ENCODE measurements at places on chromosomes 13 and 19.
A peak's percentile ranks its signal among the peaks of the same experiment; 100 is the strongest.

GRCh38 chr19:38375748-38376147 lies 1.4 kb downstream of the PSMD8 start:
- DNase-seq, result no peak

DNA sequence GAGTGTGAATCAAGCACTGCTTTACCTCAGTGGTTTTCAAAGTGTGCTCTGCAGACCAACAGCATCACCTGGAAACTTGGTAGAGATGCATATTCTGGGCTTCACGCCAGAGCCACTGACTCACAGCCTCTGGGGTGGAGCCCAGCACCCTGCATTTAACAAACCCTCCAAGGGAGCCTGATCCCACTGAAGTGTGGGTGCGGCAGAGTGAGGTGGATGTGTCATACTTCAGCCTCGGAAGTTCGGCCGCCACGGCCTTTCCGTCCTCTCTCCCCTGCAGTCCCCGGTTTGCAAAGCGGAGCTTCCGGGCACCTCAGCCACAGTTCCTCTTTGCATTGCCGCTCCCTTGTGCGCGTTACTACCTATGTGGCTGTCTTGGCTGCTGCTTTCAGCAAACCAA lies 33.3 kb upstream of the MICU2 start:
- peak; percentile 4 for DNase-seq

GRCh38 chr19:2507109-2507508 lies 31.2 kb downstream of the GADD45B start:
- no peak for DNase-seq

DNA sequence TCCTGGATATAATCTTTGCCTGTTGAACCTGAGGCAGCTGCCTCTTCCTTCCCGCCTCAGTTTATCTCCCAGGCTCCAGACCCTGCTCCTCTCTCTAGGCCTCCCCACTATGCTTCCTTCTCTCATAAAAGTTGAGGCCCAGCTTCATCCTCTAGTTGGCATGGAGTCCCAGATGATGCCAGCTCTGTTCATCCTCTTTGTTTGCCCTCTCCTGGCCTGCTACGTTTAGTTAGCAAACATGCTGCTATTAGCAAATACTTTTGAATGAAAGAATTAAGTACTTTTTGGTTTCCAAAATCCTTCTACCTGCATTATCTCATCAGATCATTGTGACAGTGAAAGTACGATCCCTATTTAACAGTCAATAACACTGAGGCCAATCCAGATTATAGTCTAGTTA lies 472.5 kb downstream of the COG6 start:
- no peak for DNase-seq

DNA sequence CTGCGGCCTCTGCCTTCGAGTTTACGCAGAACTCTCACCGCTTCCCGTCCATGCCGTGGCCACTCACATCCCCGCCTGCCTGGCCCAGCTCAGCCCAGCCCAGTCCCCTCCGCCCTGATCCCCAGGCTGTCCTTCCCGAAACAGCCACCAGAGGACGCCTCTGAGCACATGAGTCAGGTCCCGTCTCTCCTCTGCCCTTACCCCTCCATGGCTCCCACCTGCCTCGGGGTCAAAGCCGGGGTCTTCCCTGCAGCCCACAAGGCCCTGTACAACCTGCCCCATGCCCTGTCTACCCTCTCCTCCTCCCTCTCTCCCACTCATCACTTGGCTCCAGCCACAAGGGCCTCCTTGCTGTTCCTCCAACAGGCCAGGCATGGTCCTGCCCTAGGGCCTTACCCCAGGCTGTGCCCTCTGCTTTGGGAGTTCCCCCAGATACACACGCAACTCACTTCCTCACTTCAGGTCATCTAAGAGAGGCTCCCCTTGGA lies 8.1 kb upstream of the SEMA6B start:
- DNase-seq, result peak; percentile 42

GRCh38 chr13:107043021-107043956 lies 475.4 kb upstream of the ARGLU1 start:
- no peak for DNase-seq

GRCh38 chr19:2558543-2558942 lies 82.6 kb downstream of the GADD45B start:
- no peak for DNase-seq

DNA sequence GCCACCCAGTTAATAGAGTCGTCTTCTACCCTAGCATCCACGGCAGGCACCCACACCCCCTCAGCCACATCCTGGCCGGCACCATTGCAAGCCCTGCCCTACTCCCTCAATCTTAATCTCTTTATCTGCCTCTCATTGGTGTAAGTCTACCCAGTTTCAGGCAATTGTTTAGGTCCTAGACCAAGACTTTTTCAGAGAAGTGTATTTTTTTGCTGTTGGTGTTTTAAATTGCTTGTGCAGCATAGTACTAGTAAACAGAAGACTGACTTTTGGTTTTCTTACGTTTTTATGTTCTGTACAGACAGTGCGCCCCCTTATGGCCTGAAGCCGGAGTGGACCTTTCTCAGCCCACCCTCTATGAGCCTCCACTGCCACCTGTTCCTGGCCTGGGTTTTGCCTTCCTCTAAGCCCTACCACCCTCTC lies 2.3 kb upstream of the LCP1 start:
- DNase-seq, result peak; percentile 72

- DNase-seq, result no peak
Measured at GRCh38 chr19:35094656-35095055, 21.0 kb upstream of the FXYD3 start.

DNA sequence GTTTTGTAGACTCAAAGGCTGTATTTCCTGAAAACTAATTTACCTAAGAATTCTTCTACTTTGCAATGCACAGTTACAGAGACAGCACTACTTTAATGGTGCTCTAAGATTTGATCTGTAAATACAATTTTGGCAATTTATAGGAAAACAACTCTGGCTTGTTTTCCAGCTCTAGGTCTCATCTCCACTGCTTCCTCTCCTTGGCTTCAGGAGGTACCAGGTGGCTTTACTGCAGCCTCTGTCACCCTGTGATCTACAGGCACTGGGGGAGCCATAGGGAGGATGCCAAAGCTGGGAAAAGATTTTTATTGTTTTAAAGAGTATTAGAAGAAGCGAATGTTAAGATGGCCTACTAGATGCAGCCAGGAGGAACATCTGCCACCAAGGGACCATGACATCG lies 1563.6 kb downstream of the OLFM4 start:
- no peak for DNase-seq

DNA sequence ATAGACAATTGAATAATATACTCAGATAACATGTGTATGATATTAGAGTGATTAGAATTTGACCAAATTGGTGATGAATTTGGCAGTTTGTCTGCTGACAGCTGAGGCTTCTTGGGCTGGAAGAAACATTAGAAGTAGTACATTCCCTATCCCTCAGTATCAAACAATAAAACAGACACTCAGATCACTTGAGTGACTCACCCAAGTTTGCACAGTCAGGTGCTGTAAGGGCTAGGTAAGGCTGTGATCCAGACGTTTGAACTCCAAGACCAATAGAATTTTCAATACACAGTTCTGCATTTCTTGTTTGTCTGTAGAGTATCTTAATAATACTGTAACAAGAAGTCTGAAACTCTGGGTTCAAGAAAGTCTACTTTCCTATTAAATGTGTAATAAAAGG lies 223.5 kb downstream of the POSTN start:
- DNase-seq, result no peak

DNA sequence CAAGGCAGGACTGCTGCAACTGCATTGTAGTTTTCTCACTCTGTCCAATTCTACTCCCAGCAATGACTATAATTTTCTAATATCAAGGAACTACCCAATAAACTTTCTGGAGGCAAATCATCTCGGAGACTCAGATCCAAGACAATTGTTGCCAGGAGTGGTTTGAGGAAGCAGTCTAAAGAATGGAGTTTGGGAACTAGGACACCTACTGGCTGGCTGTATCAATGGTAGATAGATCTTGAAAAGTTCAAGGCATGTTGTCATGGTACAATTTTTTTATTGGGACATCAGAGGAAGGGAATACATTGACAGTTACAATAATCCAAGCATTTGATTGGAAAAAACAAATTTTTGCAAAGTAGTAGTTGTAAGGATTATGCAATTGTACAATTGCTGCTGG lies 648.3 kb upstream of the SLITRK6 start:
- DNase-seq, result no peak

DNA sequence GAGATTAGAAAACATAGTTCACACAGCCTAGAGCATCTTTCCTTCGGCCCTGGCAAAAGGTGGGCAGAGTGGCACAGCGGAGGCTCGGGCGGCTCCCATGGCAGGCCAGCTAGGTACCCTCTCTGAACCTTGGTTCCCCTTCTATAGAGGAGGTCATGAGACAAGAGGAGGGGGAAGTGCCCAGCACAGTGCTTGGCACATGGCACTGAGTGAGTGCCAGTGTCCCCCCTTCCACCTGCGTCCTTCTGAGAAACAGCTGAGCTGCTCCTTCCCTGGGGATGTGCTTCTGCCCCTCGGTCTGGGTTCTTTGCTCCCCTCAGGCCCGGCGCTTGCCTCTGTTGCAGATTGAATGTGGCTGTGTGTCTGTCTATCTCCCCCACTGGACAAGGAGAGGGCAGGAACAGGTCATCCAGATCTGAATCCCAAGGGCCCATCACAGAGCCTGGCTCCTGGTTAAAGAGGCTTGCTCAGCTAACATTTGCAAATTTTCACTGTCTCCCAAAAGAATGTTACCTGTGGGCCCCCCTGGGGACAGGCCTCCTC lies 165.6 kb downstream of the USP12 start:
- no peak for DNase-seq

DNA sequence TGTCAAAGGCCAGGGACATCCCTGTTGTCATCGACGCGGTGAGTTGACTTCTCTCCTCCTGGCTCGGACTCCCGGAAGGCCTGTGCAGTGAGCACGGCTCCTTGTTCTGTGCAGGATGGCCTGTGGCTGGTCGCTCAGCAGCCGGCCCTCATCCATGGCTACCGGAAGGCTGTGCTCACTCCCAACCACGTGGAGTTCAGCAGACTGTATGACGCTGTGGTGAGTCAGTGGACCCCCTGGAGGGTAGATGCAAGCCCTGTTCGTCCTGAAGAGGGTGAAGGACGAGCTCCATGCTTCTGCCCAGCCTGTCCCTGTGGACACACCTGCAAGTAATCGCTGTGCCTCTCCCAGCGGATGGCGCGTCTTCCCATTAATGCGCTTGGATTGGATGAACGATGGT lies 19.2 kb downstream of the NAXD start:
- DNase-seq, result no peak

DNA sequence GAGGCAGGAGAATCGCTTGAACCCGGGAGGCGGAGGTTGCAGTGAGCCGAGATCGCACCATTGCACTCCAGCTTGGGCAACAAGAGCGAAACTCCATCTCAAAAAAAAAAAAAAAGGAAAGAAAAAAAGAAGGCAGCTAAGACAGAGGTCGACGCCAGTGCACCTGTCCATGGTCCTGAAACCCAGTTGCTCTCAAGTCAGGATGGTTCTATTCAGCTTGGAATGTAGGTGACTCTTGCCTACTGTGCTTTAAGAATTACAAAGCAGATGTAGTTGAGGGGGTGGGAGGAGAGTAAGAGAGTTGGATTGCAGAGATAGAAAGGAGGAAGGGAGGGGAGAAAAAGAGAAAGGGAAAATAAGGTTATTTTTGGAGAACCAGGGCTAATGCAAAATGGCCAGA lies 18.7 kb downstream of the CACNG7 start:
- DNase-seq, result no peak

GRCh38 chr19:51293571-51294210 lies 17.8 kb upstream of the IGLON5 start:
- no peak for DNase-seq

- no peak for DNase-seq
Measured at GRCh38 chr19:33679696-33680095, 57.9 kb downstream of the CHST8 start.

DNA sequence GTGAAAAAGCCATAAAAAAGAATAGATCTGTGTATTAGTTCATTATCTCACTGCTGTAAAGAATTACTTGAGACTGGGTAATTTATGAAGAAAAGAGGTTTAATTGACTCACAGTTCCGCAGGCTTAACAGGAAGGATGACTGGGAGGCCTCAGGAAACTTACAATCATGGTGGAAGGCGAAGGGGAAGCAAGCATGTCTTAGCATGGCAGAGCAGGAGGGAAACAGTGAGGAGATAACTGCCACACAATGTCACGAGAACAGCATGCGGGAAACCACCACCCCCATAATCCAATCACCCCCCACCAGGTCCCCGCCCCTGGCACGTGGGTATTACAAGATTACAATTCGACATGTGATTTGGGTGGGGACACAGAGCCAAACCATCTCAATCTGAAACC lies 39.1 kb upstream of the EEF1AKMT1 start:
- no peak for DNase-seq

DNA sequence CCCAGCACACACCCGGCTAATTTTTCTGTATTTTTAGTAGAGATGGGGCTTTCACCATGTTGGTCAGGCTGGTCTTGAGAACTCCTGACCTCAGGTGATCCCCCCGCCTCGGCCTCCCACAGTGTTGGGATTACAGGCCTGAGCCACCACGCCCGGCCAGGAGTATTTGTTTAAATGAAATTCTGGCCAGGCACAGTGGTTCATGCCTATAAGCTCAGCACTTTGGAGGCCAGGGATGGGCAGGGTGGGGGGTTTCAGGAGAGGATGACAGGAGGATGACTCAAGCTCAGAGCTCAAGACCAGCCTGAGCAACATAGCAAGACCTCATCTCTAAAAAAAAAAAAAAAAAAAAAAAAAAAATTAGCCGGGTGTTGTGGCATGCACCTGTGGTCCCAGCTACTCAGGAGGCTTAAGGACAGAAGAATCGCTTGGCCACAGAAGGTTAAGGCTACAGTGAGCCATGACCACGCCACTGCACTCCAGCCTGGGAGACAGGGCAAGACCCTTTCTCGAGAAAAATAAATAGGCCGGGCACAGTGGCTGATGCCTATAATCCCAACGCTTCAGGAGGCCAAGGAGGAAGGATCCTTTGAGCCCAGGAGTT lies 8.2 kb upstream of the DHDH start:
- DNase-seq, result no peak

DNA sequence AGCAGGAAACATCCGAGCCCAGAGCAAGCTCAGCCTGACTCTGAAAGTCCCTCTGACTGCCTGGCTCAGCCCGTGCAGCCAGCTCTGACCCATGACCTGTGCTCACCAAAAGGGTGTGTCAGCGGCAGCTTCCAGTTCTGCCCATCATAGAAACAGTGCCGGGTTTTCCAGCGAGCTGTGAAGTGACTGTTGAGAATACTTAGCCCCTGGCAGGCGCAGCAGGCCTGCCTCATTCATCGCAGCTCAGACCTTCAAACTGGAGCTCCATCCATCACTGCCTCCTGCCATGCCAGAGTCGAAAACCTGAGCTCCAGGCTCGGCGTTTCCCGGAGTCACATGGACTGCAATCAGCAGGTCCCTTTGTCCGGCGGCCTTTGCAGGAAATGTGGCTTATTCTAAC lies 16.3 kb upstream of the GSX1 start:
- no peak for DNase-seq

DNA sequence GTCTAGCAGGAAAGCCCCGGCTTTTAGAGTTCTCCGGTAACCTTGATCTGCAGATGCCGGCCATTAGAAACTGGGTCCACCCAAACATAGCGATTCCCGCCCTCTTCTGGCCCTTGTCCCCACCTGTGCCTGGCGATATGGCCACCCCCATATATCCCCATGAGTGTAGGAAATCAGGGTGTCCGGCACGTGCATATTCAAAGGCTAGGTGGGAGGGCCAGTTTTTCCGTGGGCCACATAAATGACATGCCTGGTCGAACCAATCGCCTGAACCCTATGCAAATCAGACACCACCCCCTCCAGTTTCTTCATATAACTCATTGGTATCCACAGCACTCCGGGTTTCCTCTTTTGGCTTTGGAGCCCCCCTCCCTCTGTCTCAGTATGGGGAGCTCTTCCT lies 37.4 kb downstream of the ERICH4 start:
- DNase-seq, result no peak

- DNase-seq, result no peak
Measured at GRCh38 chr19:13937479-13938300, 527 bp downstream of the PODNL1 start.
